ENCODE measurements at places on chromosomes 3 and 15.

- no peak for DNase-seq
Observed at GRCh38 chr3:72460205-72461174, 387.8 kb downstream of the SHQ1 start.

DNA sequence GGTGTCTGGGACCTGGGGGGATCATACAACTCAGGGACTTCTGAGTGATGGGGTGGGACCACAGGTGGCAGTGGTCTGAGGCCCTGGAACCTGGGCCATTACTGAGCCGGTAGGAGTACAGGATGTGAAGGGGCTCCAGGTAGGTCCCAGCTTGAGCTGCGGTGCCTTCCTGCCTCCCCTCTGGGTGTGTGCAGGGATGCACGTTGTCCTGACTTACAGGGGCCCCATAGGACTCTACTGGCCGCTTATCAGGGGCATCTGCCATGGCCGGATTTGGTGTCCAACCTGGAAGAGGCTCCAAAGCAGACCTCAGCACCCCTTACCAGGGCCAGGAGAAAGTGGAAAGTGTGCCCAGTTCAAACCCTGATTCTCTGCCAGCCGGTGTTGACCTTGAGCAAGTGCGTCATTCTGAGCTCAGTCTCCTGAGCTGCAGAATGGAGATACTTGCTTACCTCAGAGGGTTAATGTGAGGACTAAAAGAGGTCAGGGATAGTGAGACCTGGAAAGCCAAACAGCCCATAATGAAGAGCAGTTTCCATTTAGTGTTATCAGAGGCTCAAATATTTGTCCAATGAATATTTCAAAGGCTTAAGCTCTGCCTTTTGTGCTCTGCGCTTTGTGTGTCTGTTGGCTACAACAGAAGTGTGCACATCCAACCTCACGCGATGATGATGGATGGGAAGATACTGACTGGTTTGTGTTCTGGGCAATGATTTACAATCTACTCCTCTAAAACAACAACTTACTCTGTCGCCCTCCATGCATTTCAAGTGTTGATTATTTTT lies 35.4 kb upstream of the ESYT3 start:
- DNase-seq = no peak

DNA sequence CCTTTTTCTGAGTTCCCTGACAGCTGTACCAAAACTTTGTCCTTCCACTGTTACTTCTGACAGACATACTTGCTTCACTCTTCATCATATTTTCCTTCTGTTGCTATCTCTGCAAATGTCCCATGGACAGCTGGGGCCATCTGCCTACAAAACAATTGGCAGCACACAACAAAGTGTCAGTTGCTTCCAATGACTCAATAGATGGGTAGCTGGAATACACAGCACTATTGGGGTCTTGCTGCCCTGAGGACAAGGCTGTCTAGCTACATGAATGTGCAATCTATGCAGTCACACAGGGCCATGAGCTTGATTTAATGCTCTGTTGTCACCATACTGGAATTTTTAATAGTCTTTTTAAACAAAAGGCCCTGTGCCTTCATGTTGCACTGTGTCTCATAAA lies 192.8 kb downstream of the DTWD1 start:
- DNase-seq = no peak

GRCh38 chr15:79204886-79205675 lies 77.4 kb upstream of the ANKRD34C start:
- DNase-seq = no peak

DNA sequence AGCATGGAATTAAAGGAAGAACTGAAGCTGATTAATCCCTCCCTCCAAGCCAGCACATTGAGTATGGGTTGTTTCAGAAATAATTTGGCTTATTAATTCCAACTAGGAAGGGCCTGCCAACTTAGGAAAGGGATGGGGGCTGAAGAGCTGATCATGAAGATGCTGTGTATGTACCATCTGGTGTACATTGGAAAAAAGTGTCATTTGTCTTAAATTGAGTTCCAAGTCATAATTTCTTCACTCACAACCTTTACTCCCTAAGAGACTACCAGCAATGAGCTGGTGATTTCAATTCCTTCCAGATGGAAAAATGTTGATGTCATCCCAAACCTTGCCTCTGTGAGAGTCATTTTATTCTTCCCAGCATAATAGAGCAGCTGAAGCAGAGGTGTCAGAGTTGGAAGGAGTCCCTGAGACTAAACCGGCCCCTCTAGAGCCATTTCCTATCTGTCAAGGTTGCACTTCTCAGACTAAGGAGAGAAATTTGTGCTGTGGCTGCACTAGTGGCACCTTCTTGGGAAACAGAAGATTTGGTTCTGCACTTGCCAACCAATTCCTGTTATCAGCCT lies 79.4 kb downstream of the GTPBP8 start:
- no peak for DNase-seq

- DNase-seq = no peak
Observed at GRCh38 chr3:42688016-42688415, 2.7 kb downstream of the KLHL40 start.

GRCh38 chr3:194766845-194767244 lies 81.2 kb downstream of the FAM43A start:
- no peak for DNase-seq

DNA sequence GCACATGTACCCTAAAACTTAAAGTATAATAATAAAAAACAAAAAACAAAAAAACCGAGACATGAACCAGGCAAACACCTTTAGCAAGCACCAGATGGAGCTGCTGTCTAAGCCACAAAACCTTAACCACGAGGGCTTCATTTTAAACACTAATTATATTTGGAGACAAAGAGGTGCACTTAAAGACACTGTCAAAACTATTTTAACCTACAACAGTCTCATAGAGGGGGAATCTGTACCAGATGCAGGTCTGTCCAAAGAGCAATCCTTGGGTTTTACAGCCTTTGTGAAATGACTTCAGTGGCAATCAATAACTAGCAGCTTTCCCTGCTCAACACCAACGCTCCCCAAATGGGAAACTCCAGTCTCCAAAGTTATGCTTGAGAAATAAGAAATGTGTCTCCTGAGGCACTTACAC lies 115.7 kb upstream of the TSPAN3 start:
- no peak for DNase-seq

DNA sequence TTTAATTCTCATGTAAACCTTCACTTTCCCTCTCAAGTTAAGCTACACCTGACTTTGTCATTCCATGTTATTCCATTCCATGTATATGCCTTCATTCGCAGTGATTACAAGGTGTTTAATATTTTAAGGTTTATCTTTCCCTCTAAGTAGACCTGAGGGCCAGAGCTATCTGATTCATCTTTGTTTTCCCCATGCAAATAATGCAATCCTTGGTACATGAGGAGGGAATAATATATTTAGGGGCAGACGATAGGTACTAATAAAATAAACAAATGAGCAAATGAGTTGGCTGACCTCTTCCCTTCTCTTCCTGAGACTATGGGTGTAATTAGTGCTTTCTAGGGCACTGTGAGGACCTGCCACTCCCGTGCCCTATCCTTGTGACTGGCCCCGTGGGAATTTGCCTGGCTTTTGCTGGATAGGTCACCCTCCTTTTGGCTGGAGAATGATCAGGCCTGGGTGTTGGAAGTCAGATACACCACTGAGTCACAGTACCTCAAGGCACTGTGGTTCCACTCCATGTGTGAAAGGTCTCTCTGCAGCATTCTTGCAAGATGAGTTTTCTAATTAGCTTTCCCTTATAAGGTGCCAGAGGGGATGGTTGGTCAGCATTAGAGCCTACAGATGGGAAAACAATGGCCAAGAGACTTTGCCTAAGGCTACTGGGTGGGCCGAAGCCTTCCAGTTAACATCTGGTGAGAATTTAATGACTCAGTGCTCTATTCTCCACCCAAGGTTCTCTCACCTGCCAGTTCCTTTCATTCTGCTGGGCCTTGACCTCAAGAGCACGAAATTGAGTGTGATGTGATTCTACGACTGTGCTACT lies 183.2 kb downstream of the P3H2 start:
- no peak for DNase-seq

GRCh38 chr15:31499953-31500765 lies 173.5 kb downstream of the KLF13 start:
- no peak for DNase-seq

- no peak for DNase-seq
Observed at GRCh38 chr3:172238188-172238587, 198.8 kb downstream of the FNDC3B start.

GRCh38 chr3:42612928-42613327 lies 12.4 kb downstream of the NKTR start:
- DNase-seq = no peak

DNA sequence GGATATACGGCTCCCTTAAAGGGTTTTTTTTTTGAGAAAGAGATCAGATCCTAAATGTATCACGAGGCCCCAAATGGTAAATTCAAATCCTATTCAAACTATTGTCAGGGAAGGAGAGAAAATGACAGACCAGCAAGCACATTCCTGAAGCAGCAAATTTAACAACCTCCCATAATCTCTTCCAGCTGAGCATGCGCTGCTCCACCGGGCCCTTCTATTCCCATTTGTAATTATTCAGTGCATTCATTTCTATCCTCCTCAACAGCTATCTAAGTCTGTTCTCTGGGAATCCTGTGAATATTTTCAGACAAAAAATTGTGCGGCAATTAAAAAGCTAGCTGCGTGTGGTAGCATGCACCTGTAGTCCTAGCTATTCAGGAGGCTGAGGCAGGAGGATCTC lies 43.2 kb downstream of the MAGI1 start:
- DNase-seq = no peak

DNA sequence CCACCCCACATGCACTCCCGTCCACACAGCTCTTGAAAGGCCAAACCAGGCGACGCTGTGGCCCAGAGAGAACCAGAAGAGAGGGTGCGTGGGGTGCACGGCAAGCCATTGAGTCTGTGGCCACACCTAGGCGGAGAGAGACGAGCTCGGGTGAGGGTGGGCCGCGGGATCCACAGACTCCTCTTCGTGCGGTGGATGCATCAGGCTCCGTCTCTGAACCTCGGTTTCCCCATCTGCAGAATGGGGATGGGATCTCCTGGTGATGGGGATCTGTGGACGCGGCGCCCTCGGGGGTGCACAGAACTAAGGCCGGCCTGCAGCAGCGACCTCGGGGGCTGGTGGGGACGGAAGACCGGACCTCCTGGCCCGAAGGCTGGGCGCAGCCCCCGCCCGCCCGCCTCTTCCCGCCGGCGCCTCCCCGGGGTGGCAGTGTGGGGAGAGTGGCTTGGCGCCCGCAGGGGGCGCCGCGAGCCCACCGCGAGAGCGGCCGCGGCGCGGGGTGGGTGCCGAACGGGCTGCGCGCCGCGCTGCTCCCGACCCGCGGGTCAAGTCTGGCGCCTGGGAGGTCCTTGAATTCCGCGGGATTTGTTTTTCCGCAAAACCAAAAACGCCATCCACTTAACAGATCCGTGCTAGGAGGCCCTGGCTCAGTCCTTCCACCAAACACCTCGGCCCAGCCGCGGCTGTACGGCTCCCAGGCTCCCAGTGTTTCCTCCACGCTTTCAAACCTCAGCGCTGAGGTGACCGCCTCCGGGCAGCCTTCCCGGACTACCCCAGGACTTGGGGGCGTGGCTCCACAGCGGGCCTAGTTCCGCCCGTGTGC lies 13.2 kb upstream of the ADPGK start:
- DNase-seq = no peak

DNA sequence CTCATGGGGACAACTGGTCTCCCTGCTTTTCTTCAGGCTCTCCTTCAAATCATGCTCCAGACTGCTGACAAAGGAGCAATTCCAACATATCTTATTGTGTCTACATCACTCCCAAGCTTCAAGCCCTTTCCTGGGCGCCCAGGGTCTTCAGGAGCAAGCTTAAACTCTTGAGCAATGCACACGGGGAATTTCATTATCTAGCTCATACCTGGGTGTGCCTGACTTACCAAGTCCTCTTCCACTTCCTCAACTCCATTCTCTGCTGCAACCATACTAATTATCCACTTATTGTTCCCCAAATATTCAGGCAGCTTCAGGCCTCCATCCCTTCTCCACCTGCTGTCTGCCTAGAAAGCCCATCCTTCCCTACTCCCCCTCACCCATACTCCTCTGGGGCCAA lies 50.6 kb downstream of the B3GNT5 start:
- no peak for DNase-seq

DNA sequence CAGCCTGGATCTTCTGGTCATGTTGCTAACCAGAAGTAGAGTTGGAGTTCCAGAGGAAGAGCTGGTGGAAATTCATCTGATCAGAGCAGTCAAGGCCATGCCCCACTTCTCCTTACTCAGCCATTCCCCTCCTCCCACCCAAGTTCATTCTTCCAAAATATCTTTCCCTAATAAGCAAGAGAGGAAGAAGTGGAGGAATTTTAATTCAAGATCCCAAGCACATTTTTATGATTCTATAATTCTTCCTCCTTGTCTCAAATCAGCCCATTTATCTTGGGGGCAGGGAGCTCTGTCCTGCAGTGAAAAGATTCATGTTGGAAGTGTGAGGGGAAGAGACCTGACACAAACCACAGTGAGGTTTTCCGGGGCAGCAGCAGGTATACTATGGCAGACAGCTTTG lies 85.0 kb upstream of the GALNT15 start:
- DNase-seq = no peak

DNA sequence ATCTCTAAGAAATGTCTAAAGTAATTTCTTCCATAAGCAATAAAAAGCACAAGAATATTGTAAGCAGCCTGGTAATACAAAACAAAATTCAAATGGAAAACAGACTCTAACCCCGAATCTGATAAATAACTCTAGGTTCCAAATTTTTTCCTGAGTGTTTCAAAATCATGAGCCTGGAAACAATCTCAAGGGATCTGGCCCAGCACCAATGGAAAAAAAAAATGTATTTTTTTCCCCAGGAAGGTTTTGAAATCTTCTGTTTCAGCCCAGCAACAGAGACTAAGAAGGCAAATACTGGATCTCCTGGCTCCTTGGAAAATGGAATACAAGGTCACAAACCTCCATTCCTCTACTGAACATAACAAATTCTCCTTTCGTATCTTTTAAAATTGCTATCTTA lies 13.0 kb downstream of the TBC1D2B start:
- DNase-seq = no peak

DNA sequence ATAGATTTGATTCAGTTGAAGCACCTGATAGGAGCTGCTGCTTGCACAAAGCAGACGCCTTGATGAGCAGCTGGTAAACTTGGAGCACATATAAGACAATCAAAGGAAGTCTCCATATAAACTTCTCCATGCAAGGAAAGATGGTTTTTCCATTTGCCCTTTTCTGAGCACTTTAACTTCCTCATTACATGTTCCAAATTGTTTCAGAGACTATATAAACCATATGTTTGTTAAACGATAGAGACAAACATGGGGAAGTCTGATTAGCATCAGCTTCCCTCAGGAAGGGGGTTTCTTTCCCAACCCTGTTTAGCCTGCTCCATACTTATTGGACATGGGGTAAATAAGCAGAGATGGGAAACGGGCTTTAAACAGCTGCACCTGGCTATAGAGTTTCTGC lies 88.0 kb downstream of the DHX36 start:
- no peak for DNase-seq

- no peak for DNase-seq
Observed at GRCh38 chr15:79003301-79003700, 58.5 kb upstream of the CTSH start.

- no peak for DNase-seq
Observed at GRCh38 chr3:11328196-11328945, 56.2 kb downstream of the ATG7 start.
